EL (cell line): ENCODE measurements at places on chromosomes 4 and X.

DNA sequence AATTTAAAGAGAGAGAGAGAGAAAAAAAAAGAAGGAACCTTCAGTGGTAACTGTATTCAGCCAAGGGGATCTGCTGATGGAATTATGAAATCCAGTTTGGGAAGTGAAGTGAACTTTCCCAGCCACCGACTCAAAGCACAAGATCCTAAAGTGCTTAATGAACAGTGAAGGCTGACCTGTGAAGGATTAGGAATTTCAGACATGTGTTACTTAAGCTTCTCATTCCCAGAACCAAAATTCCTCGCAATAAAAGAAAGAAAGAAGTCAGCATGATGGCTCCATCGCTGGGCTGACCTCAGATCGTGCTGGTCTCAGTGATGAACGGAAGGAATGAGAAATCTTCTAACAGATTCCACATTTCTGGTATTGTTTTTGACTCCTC lies 135.2 kb downstream of the ARSF start:
- peak; percentile 53 for DNase-seq

GRCh38 chrX:43175434-43175833 lies 397.5 kb upstream of the PPP1R2C start:
- no peak for DNase-seq

DNA sequence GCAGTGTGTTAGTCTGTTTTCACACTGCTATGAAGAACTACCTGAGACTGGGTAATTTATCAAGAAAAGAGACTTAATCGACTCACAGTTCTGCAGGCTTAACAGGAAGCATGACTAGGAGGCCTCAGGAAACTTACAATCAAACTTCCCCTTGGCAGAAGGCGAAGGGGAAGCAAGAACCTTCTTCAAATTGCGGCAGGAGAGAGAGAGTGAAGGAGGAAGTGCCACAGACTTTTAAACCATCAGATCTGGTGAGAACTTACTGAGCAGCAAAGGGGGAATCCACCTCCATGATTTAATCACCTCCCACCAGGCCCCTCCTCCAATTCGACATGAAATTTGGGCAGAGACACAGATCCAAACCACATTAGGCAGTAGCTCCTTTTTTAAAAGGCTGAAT lies 59.2 kb upstream of the LEF1 start:
- no peak for DNase-seq

- no peak for DNase-seq
These were observed 412.1 kb downstream of the UBE2NL start for GRCh38 chrX:144295921-144296320.

DNA sequence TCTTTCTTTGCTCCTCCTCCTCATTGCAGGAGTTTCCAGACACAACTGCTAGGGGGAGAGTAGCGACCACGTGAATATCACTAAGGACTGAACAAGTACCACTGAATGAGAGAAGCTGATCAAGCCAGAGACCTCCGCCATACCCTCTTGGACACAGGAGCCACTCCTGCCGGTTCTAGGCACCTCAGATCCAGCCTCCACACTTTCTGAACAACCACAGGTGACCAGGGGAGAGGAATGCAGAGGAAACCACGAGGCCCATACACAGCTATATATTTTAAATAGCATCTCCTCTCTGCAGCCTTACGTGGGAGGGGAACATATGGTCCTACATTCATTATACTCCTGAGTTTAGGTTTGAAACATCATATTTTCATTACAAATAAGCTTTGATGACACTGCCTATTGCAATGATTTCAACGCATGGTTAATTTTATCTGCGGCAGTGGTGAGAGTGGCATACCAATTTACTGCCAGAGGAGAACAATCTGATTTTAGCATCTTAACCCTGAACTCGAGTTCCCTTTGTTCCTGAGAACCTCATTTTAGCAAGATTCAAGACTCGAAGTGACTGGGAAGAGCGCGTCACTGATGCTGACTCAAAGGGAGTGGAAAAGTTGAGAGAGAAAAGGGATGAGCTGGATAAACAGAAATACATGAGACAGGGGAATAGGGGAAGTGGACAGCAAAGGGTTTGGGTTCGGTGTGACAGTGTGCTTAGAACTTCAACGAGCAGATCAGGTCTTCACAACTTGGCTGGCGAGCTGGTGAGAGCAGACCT lies 231.7 kb upstream of the PPARGC1A start:
- no peak for DNase-seq
